Urinary bladder (tissue), 4 donors: ENCODE measurements at places on chromosomes 5 and 9. TPM values are rescaled to one million over a fixed set of nuclear protein-coding genes. Genes with fewer than 3 reads are reported as not detected.

Gene ZFP37
- total RNA-seq: 12.7 TPM

Gene NTNG2
- 2.8 TPM for total RNA-seq

Gene RBM18
- total RNA-seq: 19.1 TPM

Gene NOTCH1
- 25.6 TPM for total RNA-seq

GRCh38 chr9:87751423-87751822 is 25.5 kb downstream of the CTSL start:
- no peak for DNase-seq

DNA sequence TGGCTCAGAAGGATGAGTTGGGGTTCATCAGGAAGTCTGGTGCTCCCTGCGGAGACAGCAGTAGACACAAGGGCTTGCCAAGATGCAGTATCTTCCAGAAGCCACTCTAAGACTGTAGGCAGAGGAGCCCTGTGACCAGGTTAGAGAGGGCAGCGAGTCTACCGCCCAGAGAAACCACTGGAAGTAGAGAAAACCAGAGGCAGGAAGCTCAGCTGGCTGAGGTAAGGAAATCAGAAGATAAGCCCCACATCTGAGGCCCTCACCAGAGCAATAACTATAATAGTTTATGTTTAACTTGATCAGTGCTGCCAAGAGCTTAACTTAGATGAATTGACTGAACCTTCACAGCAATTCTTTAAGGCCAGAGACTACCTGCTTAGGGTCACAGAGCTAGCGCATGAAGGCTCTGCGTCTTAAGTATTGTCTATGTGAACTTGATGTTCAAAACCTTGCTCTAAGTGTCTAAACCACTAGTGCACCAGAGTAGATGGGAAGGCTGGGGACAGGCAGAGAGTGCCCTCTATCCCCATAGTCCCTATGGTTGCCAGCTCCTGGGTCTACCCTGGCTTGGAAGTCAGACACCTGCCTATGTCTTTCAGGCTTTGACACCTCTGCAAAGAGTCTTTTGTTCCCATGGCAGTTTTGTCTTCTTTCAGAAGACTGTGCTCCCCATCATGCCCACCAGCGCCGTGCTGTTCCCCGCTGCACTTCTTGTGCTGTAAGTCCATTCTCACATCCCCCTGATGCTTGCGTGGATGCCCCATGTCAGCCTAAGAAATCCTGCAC is 228.2 kb upstream of the KLF4 start:
- DNase-seq: no peak

GRCh38 chr5:6711409-6712141 is 1.7 kb upstream of the TENT4A start:
- DNase-seq: no peak

GRCh38 chr9:97478301-97478981 is 23.0 kb upstream of the TMOD1 start:
- DNase-seq: no peak

GRCh38 chr9:80028501-80028900 is 456.7 kb downstream of the TLE4 start:
- DNase-seq: peak; percentile 7

GRCh38 chr5:63125862-63126261 is 547.2 kb downstream of the LRRC70 start:
- no peak for DNase-seq

DNA sequence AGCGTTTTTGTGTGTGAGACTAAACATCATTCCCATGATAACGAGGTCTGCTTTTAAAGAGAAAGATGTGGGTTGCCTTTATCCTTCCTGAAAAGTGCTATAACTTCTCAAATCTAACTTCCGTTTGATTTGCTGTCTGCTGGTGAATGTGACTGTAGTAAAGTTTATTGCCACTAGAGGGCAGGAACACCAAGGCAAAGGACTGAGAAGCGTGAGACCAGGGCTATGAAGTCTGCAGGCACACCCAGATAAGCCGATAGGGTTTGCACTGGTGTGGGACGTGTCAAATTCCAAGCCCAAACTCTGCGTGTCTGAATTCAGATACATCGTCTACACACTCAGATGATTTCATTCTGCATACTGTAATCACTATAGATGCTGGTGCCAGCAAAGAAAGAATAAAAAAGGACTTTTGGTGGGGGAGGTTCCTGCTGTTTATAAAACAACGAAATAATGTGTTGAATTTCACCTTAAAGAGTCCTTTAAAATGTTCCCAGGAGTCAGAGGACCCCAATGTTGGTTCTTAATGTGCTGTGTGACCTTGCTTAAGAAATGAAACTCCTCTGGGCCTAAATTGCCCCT is 87.2 kb downstream of the PTTG1 start:
- peak; percentile 51 for DNase-seq

DNA sequence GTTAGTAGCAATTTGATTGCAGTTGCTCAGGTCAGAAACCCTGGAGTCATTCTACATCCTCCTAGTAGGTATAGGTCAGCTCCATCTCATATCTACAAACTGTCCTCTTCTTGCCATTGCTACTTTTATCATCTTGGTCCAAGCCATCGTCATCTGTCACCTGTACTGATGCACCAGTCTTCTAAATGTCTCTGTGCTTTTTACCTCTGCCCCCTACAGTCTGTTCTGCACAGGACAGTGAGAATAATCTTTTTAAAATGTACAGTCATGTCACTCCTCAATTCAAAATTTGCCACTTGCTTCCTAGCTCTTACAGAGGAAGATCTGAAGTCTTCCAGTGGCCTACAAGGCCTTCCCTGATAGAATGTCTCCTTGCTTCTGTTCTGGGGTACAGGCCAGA is 6.8 kb downstream of the NNT start:
- DNase-seq: no peak

GRCh38 chr5:59593439-59594007 is 300.0 kb downstream of the PDE4D start:
- no peak for DNase-seq
